ENCODE measurements at places on chromosomes 12 and 14.

- DNase-seq: no peak
These were observed 57.6 kb upstream of the CORO1C start for GRCh38 chr12:108788911-108789310.

- no peak for DNase-seq
These were observed 22.8 kb downstream of the ERC1 start for GRCh38 chr12:1013618-1014489.

DNA sequence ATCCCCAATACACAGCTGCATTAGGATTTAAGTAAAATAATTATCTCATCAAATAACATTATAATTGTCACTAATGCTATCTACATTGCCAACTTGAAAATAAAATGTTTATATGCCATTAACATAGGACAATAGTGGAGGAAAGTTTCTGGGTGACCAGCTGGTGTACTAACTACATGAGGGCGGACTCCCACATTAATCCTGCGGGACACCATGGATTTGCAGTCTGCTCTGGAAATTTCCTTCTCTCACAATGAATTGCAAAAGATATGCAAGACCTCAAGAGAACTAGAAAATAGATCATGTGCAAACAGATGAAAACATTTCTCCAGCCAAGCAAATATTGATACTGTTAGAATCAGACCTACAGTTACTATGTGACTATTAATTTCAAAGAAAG lies 390.1 kb downstream of the NAV3 start:
- no peak for DNase-seq

DNA sequence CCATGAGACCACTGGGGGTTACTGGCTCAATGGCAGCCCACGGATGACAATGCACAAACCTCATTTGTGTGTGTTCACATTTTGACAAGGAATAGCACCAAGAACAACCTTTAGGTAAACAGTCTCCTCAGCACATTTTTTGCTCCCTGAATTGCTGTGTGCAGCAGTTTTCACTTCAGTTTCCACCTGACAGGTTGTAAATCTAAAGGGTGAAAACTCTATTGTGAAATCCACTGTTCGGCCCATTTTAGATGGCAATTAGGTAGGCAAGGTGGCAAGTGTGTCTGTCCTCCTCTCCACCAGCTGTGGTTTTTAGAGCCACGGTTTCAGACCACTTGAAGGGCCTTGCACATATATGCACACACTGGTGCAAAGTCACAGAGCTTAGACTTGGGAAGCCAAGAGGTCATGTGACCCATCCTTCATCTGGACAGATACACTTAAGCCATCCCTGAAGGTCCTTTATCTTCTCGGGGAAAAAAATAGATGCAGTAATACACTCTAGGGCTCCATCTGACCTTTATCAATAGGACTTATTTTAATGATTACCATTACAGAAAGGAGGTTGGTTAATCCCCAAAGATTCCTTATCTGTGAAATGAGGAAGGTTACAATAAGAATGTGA lies 23.2 kb downstream of the HAL start:
- no peak for DNase-seq

DNA sequence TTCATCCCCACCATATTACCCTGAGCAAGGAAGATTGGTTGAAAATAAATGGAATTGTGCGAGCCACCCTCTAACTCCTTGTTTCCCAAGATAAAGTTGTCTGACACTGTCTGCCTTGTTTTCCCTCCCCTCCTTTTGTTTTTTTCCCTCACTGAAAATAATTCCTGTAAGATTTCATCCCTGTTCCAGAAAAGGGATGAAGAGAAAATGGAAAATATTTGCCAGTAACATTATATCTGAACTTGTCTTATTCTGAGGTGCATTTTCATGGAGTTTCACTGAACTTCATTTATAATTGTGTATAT lies 17.3 kb downstream of the OR9K2 start:
- DNase-seq: no peak

GRCh38 chr12:57089271-57090245 lies 644 bp downstream of the NAB2 start:
- no peak for DNase-seq

DNA sequence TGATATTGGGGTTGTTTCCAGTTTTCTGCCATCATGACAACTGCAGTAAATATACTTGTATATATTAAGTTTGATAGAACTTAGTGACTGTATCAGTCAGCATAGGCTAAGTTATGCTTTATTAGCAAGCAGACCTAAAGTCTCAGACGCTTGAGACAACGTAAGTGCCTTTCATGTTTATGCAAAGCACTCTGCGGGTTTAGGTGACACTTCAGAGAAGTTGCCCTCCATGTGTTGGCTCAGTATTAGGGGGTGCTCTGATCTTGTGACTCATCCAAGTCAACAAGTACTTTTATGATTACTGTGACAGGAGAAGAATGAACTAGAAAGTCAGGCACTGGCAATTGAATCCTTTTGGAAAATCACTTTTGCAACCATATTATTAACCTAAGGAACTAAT lies 13.3 kb upstream of the OTOGL start:
- DNase-seq: no peak

DNA sequence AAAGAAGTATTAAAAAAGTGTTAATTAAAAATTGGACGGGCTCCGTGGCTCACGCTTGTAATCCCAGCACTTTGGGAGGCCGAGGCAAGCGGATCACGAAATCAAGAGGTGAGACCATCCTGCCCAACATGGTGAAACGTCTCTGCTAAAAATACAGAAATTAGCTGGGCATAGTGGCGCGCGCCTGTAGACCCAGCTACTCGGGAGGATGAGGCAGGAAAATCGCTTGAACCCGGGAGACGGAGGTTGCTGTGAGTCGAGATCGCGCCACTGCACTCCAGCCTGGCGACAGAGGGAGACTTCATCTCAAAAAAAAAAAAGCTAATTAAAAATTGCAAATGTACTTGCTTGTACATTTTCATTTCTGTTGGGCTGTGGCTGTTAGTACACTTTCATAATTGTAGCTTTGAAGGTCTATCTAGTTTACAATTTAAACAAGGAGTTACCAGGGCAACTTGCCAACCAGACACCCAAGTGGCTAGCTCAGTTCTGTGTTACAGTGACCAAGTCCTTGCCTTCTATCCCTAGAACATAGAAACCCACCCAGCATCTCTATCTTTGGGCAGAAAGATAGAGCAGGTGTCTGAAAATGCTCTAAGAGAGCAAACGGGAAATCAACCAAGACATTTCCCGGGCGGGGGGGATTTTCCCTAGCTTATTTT lies 1.2 kb downstream of the COA8 start:
- DNase-seq: no peak

GRCh38 chr14:81423504-81423903 lies 23.4 kb upstream of the STON2 start:
- DNase-seq: no peak

- no peak for DNase-seq
These were observed 762 bp downstream of the PPP2R5E start for GRCh38 chr14:63542231-63542999.

- no peak for DNase-seq
These were observed 75.9 kb downstream of the TMEM121 start for GRCh38 chr14:105602243-105602750.

GRCh38 chr12:47158792-47159191 lies 79.0 kb upstream of the AMIGO2 start:
- DNase-seq: no peak

DNA sequence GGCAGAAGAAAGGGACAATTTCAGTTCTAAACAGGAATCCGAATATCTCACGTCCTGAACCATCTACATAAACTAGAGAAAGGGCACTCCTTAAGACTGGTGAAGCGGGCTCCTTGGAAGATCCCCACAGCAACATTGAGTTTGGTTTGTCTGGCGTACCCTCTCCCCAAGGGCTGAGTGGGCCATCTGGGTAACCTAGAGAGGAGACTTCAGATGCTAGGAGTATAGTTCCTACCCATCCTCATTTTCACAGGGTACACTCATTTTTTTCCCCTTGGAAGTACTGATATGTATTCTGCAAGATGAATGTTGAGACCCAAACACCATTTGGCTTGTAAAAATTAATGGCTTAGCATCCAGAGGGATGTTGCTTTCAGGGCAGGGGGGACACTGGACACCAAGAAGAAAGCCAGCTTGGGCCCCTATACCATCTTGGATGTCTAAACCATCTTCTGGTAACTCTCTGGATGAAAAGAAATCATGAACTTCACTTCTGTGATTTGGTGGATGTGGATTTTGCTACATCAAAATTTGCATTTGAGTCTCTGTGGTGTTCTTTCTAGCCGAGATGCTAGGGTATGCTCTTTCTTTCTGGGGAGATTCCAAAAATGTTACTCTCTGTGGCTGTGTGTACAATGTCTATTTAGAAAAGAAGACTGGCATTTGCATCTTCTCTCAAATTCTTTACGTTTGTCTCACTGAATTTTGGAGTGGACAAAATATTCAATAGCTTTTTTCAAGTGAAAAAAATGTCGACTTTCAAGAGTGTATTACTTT lies 97.7 kb downstream of the ETV6 start:
- no peak for DNase-seq

DNA sequence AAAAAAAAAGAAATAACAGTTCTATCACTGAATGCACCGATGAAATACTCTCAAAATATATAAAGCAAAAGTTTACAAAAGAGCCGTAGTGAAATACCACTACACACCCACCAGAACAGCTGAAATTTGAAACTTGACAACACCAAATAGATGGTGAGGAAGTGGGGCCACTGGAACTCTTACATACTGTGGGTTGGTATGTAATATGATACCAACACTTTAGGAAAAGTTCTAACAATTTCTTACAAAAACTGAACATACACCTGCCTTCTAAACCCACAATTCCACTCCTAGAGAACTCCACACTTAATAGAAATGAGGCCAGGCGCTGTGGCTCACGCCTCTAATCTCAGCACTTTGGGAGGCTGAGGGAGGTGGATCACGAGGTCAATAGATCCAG lies 14.1 kb downstream of the EIF5 start:
- DNase-seq: no peak

- no peak for DNase-seq
These were observed 216.2 kb upstream of the CAND1 start for GRCh38 chr12:67052981-67053380.

- no peak for DNase-seq
These were observed 774 bp upstream of the TMEM30B start for GRCh38 chr14:61281948-61282275.

DNA sequence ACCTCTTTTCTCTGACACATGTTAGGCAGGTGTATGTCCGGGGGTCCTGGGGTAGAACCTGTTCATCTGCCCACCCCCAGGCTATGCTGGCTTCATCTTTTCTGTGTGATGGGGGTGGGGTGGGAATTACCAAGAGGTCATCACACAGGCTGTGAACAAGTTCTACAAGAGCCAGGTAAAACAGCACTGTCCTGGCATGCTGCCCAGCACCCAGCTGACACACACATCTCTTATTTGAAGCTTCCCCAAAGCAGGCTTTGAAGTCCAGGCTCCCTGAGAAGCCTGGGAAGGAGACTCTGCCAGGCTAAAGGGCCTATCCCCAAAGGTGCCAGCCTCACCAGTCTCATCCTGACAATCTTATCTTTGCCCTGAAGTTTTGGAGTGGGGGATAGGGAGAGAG lies 141.1 kb downstream of the ALG10 start:
- no peak for DNase-seq

All from head of caudate nucleus (tissue), 42 donors.